Peyer's patch (tissue), 4 donors: ENCODE measurements at places on chromosomes 12 and 14. TPM values are rescaled to one million over a fixed set of nuclear protein-coding genes. Genes with fewer than 3 reads are reported as not detected.

DNA sequence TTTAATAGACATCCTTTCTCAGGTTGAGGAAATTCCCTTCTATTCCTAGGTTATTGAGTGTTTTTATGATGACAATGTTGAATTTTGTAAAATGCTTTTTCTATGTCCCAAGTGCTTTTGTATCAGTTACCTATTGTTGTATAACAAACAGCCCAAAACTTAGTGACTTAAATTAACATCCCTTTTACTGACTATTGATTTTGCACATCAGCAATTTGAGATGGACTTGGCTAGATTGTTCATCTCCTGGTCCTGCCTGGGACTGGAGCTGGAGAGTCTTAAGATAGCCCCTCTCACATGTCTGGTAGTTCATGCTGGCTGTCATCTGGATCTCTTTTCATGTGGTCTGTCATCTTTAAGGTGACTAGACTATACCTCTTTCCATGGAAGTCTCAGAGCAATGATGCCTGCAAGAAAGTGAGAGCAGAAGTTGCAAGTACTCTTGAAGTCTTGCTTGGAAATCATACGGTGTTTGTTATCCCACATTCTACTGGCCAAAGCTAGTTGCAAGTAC, 132.6 kb downstream of the RPAP3 start:
- DNase-seq = no peak

DNA sequence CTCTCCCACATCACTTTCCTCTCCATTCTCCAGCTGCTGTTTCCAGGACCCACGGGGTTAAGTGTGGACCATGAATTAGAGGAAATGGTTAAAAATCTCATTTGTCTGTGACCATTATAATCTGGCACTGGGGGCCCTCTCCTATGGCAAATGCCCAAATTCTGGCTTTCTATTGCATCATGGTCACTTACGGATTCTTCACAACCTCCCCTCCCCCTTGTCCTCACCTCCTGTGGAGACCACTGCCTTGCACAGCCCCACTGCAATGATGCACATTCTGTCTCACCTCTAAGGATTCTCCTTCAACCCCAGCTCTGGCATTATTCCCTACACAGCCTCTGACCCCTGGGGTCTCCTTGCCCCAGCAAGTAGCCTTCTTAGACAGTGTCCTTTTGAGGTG, 18.9 kb downstream of the BCAT1 start:
- no peak for DNase-seq

DNA sequence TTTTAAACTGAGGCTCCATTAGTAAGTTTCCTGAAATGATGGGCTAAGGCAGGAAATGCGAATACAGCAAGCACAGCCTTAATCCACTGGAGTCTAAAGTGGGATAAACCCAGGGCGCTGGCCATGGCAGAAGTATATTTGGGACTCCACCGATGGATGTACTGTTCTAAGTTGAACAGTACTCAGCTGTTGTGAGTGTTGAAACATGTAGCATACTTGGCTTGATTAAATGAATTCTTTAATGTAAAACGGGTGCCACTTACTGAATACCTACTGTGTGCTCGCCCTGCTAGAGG, 996 bp downstream of the SSPN start:
- DNase-seq = no peak

- no peak for DNase-seq
These were observed 279.1 kb downstream of the BTG1 start for GRCh38 chr12:91866566-91866965.

- DNase-seq = peak; percentile 36
These were observed 228.6 kb upstream of the RTL1 start for GRCh38 chr14:101132051-101132571.

DNA sequence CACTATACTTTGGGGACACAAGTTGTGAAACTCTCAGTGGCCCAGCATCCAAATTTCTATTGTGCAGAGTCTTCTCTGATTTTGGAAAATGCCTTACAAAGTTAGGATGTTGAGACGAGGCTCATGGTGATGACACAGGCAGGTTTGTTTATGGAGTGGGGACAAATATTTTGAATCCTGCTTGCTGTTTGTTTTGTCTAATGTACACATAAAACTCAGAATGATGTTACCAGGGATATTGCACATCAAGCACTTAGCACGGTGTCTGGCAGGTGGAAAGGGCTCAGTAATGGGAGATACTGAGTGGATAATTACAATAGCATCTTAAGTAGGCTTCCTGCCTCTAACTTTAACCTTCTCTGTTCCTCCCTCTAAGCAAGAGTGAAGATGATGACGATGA, 628.9 kb upstream of the TBX3 start:
- no peak for DNase-seq

DNA sequence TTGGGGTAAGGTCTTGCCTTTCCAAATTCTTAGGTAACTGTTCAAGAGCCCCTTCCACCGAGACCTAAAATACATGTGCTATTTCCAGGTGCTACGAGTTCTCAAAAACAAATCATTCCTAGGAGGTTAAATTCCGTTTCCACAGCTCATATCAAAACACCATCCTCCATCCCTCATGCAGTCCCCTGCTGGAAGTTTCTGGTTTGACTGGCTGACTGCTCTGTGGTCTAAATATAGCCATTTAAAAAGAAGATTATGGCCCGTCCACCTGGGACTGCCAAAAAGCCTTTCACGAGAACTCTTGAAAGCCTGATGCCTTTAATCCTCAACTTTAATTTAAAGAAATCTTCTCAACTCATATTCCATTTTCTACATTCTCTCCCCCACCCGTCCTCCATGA, 201.5 kb upstream of the MYL2 start:
- DNase-seq = no peak

NPFF gene
- total RNA-seq = not detected

DNA sequence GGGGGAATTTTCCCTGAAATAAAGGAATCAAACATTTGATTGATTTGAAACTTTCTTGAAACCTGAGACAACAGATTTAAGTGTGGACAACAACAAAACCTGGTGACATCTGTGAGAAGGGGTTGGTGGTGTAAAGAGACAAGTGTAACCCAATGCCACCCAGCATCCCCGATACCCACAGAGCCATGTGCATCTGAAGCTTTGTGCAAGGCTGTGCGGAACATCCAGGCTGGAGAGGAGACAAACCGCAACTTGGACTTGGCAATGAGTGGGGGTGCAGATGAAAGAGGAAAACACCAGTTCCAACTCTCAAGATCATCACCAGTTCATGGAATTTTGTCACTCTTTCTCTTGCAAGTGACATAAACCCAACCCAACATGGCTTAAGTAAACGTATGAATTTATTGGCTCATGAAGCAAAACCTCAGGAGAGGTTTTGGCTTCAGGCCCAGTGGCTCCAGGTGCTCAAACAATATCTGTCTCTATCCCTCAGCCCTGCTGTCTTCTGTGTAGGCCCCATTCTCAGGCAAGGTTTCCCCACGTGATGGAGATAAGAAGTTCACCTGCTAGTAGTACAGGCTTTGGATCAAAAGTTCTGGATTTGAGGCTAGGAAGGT, 55.2 kb upstream of the NTF3 start:
- no peak for DNase-seq

GLIPR1L2 gene
- 0.40 TPM for total RNA-seq
